ENCODE measurements at places on chromosomes 1 and 21. TPM values are rescaled to one million over a fixed set of nuclear protein-coding genes. Genes with fewer than 3 reads are reported as not detected.

The FAM76A gene
- 11.8 TPM for total RNA-seq

- peak; percentile 78 for ATAC-seq
Observed at GRCh38 chr1:207698822-207699483, 52.9 kb upstream of the CD46 start.

- ATAC-seq = no peak
Observed at GRCh38 chr1:118488787-118489186, 303.8 kb upstream of the SPAG17 start.

- no peak for ATAC-seq
Observed at GRCh38 chr1:168365719-168366479, 85.2 kb downstream of the TBX19 start.

DNA sequence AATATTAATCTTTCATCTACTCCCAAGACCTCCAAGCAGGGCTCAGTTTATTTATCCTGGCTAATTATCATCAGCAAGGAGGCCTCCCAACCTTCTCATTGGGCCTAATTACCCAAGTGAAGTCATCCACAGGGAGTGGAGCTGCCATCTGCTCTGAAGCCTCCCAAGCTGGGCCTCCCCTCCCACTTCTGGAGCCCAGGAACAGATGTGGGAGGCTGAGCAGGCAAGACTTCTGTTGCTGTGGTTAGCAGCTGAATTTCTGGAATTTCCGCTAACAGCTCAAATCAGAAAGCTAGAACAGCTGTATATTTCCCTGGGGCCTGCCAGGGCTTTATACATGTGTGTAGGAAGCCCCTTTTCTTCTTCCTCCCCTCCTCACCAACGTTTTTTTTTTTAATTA lies 127.5 kb downstream of the UCK2 start:
- ATAC-seq = no peak

Data from esophagus mucosa (tissue), 1 donor.